Fibroblast of skin of back (primary cell): ENCODE measurements at places on chromosomes 1 and 21.

GRCh38 chr1:228005511-228006033, 1.2 kb upstream of the WNT3A start:
- peak; percentile 18 for DNase-seq

DNA sequence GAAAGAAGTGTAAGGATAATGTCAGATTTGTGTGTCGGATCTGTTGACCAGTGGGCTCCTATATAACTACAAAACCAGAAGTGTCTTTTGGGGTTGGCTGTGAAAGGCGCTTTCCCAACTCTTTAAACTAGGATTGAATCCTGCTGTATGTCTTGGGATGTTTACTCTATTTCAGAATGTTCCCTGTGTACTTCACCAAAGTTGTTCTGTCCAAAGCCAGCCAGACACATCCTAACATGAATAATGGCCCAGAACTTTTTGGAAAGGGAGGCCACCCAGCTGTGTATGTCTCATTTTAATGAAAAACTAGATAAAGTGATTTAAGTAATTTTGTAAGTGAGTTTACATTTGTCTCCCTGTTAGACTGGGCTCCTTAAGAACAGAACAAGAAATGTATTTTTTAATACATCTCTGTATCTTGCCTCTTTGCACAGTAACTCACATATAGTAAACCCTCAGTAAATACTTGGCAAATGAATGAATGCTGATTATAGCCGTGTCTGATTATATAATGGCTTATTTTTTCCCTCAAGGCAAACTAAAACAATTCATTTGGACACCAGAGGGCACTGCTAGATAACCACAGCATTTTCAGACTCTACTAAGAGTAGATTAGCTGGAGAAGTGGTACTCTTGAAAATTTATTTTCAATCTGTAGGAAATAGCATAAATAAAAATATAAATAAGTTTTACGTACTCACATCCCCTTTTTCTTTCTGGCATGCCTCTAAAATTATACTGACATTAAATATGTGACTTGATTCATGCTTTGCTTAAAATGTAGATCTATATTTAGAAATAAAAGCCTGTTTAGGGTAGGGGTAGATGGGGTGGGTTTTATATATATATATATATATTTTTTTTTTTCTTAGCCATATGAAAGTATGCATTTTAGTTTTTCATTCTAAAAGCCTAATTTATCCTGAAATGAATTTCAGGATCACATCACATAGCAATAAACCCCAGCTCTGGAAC, 23.8 kb downstream of the TSEN15 start:
- DNase-seq, result peak; percentile 63

DNA sequence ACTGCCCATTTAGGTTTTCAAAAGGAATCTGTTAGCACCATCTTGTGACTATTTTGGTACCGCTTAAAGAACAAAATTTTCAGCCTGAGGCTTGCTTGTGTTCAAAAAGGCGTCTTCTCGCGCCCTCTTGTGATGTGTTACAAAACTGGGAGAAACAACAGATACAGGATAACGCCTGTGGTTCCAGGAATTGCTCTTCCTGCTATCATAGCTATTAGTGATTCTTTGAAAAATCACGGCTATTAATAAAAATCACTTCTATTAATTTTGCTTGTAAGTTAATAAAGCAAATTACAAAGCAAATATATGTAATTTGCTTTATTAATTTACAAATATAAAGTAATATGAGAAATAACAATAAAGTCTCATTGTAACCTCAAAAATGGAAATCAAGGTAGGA, 82.2 kb upstream of the ABCD3 start:
- peak; percentile 90 for DNase-seq

GRCh38 chr1:58815686-58816071, 31.8 kb upstream of the JUN start:
- peak; percentile 48 for DNase-seq

- DNase-seq, result no peak
Observed at GRCh38 chr1:101284021-101284420, 47.2 kb downstream of the S1PR1 start.

DNA sequence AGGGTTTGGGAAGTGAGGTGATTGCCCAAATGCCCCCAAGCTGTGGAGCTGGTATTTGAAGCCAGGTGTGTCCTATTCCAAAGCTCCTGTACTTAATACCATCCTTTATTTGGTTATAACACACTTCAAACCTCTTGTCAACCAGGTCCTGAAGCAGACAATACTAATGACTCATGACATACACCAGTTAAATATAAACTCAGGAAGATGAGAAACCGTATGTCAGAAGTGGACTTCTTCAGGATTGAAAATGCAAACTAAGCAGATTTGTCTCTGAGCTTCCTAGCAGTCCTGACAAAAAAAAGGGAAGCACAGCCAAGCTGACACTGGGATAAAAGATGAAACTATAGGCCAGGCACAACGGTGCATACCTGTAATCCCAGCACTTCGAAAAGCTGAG, 70.6 kb downstream of the ALPL start:
- no peak for DNase-seq

- peak; percentile 14 for DNase-seq
Observed at GRCh38 chr1:27724961-27725373, 794 bp upstream of the FAM76A start.

DNA sequence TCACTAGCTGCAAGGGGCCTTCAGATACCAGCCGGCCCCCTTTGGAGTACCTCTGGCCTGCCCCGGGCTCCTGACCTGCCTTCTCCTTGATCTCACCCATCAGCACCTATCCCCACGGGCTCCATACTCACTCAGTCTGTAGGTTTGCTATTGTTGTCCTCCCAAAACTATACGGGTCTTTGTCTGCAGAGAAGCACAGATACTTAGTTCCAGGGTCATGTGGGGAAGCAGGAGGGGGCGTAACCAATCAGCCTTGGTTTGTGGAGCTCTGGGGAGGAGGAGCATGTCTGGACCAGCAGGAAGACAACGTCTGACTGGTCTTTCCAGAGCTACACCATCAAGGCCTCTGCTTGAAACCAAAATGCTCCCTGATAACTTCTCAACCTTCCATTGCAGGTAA, 15.2 kb downstream of the TMEM63A start:
- no peak for DNase-seq

GRCh38 chr1:73176902-73177301, 894.6 kb upstream of the NEGR1 start:
- DNase-seq, result no peak

GRCh38 chr1:218996362-218996761, 177.3 kb upstream of the LYPLAL1 start:
- DNase-seq, result no peak

DNA sequence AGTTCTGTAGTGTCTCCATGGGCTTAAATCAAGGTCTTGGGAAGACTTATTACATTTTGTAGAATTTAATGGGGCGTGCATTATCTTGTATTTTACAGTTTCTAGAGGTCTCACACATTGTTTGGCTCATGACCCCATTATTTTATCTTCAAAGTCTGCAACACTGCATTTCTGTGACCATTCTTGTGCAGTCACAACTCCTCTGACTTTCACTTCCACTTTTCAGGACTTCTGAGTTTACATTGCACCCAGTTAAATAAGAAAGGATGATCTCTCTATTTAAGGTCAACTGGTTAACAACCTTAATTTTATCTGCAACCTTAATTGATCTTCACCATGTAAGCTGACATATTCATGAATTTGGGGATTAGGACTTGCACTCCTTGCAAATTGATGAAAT, 1186.6 kb downstream of the MRPL39 start:
- no peak for DNase-seq

GRCh38 chr1:77925518-77925917, 37.1 kb downstream of the NEXN start:
- peak; percentile 8 for DNase-seq

DNA sequence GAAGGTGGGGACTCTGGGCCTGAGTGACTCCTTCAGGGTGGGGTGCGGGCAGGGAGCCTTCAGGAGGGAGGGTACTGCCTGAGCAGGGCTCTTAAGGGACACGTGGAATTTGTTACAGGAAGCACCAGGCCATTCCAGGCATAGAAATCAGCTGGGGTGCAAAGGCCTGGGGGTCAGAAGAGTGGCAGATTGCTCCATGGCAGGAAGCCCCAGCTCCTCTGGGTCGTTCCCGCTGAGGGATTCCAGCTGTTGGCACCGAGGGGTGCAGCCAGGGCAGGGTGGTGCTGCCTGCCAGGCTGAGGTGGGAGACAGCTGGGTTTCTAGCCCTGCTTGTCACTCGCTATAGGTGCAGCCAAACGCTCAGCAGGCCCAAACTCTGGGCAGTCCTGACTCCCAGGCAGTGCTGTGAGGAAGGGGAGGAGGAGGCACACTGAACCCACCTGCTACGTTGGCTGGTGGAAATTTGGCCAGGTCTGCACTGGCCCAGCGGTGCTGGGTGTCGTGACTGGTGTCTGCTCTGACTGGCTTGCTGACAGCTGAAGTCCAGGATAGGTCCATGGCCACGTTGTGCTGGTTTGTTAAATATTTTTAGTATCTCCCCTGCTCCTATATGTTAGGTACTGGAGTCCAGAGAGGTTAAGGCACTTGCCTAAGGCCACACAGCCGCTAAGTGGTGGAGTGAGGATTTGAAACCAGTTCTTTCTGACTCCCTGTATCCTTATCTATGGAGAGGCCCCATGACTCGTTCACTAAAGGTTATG, 19.3 kb downstream of the TNFRSF1B start:
- no peak for DNase-seq

DNA sequence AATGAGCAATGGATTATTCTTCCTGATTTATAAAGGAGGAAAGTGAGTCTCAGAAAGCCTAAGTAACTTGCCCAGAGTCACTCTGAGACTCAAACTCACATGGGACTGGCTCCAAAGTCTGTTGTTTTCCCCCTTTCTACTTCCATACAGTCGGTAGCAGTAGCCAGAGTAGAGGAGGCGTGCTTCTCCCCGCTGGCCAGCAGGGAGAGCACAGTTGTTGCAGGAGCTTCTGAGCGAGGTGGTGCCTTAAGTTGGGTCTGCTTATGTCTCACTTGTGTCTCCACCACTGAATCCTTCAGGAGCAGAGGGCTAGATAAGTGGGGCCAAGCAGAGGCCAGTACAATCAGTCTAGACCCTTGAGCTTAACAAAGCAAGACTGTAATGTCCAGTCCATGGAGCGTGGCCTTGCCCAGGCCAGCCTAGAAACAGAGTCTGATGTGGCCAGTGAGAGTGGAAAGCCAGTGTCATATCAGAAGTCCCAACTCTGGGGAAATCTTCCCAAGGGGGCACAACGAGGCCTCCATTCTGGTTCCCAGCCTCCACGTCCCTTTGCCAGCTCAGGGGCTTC, 181.9 kb downstream of the ZSCAN20 start:
- peak; percentile 25 for DNase-seq

- no peak for DNase-seq
Observed at GRCh38 chr1:178951600-178951999, 74.1 kb upstream of the FAM20B start.

- DNase-seq, result no peak
Observed at GRCh38 chr21:44874240-44874496, 678 bp upstream of the PTTG1IP start.

GRCh38 chr1:108717774-108718316, 5.1 kb downstream of the FNDC7 start:
- DNase-seq, result no peak

DNA sequence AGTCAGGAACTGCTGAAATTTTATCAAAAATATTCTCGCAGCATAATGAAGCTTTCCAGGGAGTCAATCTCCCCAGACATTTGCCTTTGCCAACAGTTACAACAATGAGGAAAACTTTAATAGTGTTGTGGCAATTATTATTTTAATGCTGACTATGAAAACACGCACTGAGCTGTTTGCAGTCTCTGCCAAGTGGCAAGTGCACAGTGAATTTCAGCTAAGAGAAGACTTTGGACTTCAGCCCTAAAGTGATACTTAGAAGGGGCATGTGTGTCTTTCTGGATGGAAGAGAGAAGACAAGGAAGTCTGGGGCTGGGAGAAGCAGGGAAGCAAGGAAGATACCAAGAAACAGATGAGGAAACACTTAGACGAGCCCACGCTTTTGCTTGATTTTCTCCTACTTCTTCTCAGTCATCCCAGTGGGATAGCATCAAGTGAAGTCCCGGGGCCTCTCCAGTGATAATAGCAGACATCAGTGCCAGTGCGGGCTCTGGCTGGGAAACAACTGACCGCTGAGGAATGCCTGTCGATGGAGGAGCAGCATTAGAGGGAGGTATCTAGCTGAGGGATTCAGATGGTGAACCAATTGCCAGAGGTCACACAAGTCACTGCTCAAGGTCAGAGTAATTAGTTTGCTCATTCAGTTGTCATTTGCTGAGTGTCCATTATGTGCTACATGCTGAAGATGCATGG, 196.3 kb downstream of the TTLL7 start:
- no peak for DNase-seq

GRCh38 chr1:233704170-233704897, 90.4 kb downstream of the KCNK1 start:
- no peak for DNase-seq

GRCh38 chr1:184988506-184988905, 14.2 kb upstream of the NIBAN1 start:
- no peak for DNase-seq

DNA sequence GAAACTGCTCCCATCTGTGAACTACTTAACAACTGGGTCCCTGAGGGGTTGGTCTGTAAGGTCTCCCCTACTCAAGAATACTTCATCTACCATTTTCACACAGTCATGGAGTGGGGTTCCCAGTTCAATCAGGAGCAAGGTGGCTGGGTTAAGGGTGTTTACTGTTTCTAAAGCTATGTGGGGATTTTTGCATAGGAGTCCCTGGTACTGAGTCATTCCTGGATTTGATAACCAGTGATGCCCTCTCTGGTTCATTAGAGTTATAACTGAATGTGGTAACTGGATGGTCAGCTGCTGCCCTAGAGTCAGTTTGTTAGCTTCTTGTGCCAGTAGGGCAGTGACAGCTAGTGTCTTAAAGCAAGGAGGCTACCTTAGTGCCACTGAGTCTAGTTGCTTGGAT, 29.4 kb upstream of the KCNJ15 start:
- DNase-seq, result no peak

DNA sequence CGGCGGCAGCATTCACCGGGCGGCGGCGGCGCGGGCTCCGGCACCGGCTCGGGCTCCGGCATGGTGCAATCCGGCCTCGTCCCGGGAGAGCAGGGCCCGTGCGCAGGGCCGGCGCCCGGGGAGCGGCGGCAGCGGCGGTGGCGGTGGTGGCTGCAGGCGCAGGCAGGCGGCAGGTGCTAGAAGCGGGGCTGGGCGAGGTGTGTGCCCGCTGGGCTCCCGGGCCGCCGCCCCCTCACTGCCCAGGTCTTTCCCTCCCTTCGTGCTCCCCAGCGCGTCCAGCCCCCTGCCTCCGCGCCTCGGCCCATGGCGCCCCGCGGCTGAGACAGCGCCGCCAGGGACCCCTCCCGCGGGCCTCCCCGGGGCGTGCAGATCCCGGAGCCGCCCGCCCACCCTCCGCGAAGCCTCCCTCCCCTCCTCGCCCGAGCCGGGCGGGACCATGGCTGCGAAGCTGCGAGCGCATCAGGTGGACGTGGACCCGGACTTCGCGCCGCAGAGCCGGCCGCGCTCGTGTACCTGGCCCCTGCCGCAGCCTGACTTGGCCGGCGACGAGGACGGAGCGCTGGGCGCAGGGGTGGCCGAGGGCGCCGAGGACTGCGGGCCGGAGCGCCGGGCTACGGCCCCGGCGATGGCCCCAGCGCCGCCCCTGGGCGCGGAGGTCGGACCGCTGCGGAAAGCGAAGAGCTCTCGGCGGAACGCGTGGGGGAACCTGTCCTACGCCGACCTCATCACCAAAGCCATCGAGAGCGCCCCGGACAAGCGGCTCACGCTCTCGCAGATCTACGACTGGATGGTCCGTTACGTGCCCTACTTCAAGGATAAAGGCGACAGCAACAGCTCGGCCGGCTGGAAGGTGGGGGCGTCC, 492 bp downstream of the FOXO6 start:
- DNase-seq, result no peak
